ENCODE measurements at places on chromosomes 6 and 20.

DNA sequence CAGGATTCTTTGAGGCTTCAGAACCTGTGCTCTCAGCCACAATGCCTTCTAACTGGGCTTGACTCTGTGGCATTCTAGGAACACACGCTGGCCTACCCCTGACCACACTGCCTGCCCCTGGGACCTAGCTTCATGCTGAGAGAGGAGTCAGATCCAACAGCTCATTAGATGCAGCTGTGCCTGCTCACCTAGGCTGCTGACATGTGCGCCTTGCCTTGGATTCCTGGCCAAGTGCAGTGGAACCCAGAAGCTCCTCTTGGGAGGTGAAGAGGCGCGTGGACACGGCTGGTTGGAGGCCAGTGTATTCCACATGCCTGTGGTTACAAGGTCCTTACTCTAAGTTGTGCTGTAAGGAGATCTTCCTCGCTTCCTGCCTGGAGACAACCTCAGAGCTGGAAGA, 24.7 kb upstream of the KCNK16 start:
- DNase-seq, result no peak

DNA sequence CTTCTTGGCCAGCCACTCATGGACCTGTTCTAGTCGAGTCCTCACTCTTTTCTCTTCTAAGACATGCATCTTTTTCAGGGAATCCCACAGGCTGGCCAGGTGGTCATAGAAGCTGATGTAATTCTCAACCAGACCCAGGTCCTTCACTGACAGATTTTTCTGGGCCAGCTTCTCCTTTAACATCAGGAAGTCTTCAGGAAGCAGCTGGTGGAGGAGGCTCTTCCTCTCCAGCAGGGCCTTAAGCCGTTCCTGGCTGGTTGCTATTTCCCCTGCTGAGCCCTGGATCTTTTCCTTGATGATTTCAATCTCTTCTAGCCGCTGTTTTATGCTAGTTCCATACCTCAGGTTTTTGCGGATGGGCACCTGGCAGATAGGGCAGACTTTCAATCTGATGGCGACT, 28.6 kb downstream of the DDX27 start:
- DNase-seq, result no peak

DNA sequence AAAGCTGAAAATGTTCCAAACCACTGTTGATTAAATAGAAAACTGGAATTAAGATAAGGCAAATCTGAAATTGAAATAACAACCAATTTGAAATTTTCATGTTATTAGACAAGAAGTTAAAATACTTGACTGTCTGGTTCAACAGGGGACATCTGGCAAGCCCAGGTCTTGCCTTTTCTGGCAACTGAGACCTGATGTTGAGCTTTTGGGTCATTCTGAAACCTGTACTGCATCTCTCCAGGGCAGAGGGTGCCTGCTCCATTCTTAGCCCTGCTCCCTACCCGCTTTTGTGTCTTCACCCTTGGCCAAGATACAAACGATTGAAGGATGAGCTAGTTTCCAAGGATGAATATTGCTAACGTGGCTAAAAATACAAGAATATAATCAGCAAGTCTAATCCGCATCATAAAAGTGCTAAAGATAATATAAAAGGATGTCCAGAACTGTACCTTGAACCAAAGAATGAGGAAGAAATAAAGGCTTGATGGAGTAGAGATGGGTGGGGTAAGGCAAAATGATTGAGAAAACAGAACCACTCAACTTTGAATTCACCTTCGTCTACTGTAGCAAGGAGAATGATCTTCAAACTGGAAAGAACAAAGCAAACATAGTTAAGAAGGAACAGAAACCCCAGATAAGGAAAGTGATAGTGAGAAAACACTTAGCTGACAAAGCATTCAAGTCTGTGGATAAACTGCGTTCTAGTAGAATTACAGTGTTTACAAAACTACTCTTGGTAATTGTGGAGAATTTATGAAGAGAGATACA, 109.8 kb upstream of the MAN1A1 start:
- no peak for DNase-seq

DNA sequence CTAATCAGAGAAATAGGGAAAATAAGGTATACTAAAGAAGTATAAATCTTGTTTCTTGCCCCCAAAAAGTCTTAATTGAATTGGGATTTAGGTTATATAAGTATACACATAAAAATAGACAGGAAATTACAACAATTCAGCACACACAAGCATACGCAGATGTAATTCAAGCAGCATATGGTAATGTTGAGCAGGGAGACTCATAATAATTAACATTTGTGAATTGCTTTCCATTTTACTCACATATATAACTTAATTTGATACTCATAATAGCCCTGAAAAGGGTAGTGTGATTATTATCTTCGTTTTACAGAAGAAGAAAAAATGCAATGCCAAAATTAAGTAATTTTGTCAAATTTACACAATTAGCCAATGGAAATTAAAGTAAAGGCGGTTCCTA, 313.5 kb upstream of the ECI2 start:
- no peak for DNase-seq

GRCh38 chr20:59933296-59933848, at the start of gene SYCP2:
Gene SYCP2 (minus strand): TSS chr20:59933637. CDS start chr20:59922413, 11,224 bp downstream.
- DNase-seq, result peak; percentile 46

DNA sequence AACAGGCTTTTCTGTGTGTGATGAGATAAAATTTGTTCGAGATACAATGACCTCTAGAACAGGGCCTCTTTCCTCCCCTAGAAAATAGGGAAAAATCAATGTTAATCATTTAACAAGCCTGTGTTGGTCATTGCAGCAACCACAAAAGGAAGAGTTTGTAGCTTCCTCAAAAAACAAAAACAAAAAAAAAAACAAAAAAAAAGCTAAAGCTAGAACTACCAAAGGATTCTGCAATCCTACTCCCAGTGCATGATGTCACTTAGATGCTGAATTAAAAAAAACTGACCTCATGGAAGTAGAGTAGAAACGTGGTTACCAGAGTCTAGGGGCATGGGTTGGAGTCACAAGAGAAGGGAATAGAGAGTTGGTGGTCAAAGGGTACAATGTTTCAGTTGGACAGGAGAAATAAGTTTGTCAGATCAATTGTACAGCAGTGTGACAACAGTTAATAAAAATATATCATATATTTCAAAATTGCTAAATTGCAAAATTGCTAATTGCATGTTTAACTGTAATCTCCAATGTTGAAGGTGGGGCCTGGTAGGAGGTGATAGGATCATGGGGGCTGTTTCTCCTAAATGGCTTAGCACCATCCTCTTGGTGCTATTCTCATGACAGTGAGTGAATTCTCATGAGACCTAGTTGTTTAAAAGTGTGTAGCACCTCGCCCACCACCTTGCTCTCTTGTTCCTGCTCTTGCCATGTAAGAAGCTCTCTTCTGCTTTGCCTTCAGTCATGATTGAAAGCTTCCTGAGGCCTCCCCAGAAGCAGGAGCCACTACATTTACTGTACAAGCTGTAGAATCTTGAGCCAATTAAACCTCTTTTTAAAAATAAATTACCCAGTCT, 163.4 kb upstream of the SIM1 start:
- no peak for DNase-seq

DNA sequence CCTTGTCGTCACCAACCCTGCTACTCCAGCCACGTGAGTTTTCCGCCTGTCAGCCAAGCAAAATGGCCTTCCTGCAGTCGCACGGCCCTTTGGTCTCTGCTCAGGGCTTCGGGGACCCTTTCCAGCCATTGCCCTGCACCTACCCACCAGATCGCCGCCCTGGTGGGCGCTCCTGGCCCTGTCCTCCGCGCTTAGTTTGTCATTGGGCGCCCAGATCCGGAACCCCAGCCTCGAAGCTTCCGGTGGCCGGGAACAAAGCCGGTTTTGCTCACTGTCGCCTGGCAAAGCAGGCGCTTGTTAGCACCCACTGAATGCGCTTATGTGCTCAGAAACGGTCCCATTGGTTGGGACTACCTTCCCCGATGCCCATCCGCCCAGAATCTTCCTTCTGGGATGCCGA, 536 bp downstream of the ZFP57 start:
- no peak for DNase-seq

DNA sequence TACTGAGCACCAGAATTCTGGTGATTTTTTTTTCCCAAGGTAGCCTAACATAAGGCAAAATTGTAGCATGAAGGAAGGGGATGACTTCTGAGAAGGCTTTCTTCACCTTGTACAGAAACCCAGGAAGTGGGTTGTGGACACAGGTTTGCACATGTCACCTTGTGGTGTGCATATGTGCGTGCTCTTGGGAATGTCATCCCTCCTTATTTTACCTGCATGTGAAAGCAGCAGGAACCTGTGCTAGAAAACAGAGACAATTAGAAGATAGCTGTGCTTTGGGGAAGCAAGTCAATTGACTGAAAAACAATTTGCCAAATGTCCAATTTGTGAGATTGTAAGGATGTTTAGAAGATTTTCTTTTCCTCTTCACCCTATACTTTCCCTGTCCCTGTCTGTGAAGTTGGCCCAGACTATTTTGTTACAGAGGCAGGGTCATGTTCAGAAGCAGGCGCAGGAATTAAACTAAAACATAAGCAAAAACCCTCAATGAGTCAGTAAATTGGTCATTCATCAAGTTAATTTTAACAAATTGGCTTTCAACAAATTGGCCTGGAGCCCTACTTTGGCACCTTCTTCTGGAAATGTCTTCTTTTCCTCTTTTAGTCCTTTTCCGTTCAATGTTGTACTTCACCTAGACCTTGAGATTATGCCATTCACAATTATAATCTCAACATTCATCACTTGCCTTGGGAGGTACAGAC, 261.2 kb downstream of the ADGB start:
- no peak for DNase-seq

DNA sequence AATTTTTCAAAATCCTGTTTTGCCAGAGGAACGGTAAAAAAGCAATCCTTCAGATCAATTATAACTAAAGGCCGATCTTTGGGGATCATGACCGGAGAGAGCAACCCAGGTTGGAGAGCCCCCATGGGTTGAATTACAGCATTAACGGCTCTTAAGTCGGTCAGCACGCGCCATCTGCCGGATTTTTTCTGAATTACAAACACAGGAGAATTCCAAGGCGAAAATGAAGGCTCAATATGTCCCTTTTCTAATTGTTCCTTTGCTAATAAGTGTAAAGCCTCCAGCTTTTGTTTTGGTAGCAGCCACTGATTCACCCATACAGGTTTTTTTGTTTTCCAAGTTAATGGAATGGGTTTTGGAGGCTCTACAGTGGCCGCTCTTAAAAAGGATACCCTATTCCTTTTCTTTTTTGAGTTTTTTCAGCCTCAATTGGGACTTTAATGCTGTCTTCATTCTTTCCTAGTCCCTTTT, 16.9 kb upstream of the PTCRA start:
- peak; percentile 27 for DNase-seq

DNA sequence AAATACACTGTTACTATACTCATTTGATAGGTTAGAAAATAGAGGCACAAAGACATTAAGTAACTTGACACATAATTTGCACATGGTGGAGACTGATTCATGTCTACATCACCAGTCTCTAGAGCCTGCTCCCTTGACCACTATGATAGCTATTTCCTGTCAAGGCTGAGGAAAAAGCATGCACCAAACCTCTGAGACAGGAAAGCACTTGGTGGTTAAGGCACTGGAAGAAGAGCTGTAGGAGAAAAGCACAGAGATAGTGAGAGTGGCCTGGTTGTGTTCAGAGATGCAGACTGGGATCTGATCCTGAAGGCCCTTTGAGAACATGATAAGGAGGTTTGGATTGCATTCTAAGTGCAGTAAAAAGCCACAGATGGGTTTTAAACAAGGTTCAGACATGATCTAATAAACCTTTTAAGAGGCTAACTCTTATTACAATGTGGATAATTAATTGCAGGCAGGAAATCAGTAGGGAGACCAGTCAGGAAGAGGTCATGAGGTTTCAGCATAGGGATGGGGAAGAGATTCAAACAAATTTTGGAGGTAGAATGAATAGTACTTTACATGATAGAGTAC, 168.9 kb downstream of the PHF3 start:
- DNase-seq, result no peak

DNA sequence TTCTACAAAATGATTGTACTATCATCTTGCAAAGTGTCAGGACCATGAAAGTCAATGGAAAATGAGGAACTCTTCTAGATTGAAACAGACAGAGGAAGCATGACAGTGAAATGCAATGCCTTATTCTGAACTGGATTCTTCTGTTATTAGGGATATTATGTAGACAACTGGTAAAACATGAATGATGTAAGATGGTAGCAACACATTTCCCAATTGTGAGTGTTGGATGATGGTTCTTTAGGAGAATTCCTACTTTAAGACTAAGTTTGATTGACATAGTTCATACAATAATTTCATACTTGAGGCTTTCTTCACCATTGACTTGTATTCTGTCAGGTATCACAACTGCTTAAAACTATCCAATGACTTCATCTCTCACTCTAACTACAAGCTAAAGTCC, 4.5 kb downstream of the UBE3D start:
- no peak for DNase-seq

DNA sequence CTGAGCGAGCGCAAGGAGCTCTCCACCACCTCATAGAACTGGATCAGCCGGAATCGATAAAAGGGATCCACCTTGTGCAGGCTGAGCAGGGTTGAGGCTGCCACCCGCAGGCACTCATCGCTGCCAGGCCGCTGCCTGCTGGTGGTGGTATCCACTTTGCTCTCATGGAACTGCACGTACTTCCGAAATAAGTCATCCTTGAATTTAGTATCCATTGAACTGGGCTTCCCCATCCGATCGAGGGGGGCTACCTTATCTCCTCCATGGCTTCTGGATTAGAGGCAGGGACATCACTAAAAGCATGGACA, 7.1 kb downstream of the SPATA2 start:
- no peak for DNase-seq

GRCh38 chr6:101462576-101462975, 69.1 kb downstream of the GRIK2 start:
- no peak for DNase-seq
